GM23248 (cell line): ENCODE measurements at places on chromosomes 7 and 10. TPM values are rescaled to one million over a fixed set of nuclear protein-coding genes. Genes with fewer than 3 reads are reported as not detected.

The AS3MT gene
- polyA plus RNA-seq = 0.49 and 1.2 TPM in 2 replicates

The HOXA6 gene
- 3.5 and 3.7 TPM in 2 replicates for polyA plus RNA-seq

The CUZD1 gene
- 0.22 and 0.31 TPM in 2 replicates for polyA plus RNA-seq

The GDF2 gene
- polyA plus RNA-seq = not detected in 2 replicates

The PDE6C gene
- polyA plus RNA-seq = 0.08 TPM in 1 of 2 replicates, not detected in the other

The SLC29A4 gene
- 0.35 and 0.37 TPM in 2 replicates for polyA plus RNA-seq

The TRIM73 gene
- polyA plus RNA-seq = 0.61 and 1.0 TPM in 2 replicates

The NSUN6 gene
- polyA plus RNA-seq = 5.4 and 5.7 TPM in 2 replicates

The GNG11 gene
- polyA plus RNA-seq = 84.7 and 87.0 TPM in 2 replicates

The CLDN15 gene
- 0.81 and 1.4 TPM in 2 replicates for polyA plus RNA-seq
